A172 (cell line): ENCODE measurements at places on chromosomes 5 and 9. TPM values are rescaled to one million over a fixed set of nuclear protein-coding genes. Genes with fewer than 3 reads are reported as not detected.

DNA sequence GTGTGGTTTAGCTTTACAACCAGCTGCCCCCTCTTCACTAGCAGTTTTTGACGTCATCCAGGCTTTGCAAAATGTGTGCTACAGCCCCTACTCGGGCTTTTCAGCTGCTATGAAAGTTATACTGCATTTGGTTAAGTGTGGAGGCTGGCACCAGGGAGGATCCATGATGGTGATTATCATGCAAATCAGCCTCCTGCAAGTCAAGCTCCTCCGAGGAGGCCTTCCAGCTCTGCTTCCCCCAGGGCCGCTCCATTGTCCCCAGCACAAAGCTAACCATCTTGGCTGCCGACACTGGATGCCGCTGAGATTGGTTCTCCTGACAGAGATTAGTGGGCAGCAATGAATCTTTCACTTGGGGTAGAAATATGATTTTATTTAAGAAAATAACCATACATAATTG, 159.6 kb downstream of the NR2F1-AS1 start:
- DNase-seq, result no peak

DNA sequence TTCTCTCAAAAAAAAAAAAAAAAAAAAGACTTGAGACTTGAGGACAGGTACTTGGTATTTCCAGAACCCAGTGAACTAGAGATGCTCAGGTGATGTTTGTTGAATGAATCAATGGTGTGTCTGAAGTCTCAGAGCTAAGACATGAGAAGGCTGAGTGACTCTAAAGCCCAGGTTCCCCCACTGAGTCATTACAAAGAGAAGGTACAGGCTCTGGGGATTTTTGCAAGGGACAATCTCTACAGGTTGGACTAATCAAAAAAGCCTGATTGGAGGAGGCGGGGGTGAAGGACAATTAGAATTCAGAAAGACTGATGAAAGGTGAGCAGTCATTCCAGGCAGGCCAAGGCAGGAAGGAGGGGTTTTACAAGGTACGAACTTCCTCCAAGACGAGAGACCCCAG, 8.2 kb upstream of the FABP6 start:
- DNase-seq, result no peak

DNA sequence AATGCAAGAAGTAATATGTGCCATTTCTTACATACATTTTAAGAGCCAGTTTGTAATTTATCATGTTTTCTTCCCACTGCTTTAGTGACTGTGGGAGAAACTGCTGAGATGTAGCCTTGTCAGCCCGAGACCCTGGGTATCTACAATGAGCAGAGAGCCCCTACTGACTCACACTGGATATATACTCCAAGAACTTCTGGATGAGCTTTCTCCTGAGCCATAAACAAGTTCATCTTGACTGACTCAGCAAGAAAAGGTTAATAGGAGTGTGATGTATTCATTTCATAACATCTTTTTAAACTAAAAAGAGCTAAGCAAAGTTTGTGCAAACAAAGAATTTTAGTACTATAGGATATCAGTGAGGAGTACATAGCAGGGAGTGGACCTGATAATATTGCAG, 182.5 kb downstream of the EDIL3 start:
- DNase-seq, result no peak

Gene CCDC180
- total RNA-seq, result 0.34 and 1.2 TPM in 2 replicates

Gene AK8
- 0.43 and 0.90 TPM in 2 replicates for total RNA-seq

- no peak for DNase-seq
Measured at GRCh38 chr5:144395704-144396103, 225.0 kb downstream of the KCTD16 start.

Gene SUB1
- total RNA-seq, result 553 and 634 TPM in 2 replicates

DNA sequence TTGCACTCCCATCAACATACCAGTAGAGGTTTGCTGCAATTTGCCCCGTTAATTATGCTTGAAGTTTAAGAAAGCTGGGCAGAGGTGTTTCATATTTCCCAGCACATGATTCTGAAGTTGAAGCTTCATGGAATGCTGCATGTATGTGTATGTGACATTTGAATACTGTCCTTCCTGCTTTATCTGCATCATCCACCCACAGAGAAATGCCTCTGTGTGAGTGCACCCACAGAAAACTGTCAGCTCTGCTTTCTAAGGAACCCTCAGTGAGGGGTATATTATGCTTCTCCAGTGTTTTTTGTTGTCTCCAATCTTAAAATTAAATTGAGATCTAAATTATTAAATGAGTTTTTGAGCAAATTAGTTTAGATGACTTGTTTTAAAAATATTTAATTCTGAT, 358.1 kb upstream of the PIK3R1 start:
- DNase-seq, result no peak

DNA sequence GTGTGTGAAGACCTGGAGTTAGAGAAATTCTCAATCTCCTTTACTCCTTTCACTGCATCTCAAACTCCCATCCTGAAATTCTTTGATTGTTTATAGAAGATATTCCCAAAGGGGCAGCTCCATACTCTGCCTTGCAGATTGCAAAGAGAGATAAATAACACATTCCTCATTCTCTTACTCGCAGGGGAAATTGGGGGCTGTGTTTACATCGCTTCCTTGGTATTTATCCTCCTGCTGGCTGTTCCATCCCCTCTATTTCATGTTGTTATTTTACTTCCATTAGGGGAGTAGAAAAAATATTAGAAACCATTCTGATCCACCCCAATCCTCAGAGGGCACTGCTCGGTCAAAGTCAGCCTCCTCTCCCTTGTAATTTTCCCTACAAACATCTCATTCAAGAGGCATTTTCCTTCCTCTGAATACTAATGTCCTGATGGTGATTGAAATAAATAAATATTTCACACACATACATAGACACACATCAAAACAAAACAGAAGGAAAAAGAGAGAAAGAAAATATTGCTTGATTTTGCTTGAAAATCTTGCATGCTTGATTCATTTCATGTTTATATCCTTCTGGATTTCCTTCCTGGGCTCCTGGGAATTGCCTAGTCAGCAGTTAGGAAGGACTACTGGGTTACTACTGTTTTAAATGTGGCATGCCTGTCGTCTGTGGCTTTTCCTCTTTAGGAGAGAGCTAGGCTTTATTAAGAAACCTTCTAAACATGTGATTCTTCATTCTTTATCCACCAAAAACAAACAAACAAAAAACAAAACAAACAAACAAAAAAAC, 420.1 kb upstream of the PAPPA start:
- no peak for DNase-seq

- DNase-seq, result no peak
Measured at GRCh38 chr9:97367729-97368128, 44.2 kb upstream of the TDRD7 start.

GRCh38 chr9:74503219-74503618, 6.1 kb downstream of the RORB start:
- no peak for DNase-seq

DNA sequence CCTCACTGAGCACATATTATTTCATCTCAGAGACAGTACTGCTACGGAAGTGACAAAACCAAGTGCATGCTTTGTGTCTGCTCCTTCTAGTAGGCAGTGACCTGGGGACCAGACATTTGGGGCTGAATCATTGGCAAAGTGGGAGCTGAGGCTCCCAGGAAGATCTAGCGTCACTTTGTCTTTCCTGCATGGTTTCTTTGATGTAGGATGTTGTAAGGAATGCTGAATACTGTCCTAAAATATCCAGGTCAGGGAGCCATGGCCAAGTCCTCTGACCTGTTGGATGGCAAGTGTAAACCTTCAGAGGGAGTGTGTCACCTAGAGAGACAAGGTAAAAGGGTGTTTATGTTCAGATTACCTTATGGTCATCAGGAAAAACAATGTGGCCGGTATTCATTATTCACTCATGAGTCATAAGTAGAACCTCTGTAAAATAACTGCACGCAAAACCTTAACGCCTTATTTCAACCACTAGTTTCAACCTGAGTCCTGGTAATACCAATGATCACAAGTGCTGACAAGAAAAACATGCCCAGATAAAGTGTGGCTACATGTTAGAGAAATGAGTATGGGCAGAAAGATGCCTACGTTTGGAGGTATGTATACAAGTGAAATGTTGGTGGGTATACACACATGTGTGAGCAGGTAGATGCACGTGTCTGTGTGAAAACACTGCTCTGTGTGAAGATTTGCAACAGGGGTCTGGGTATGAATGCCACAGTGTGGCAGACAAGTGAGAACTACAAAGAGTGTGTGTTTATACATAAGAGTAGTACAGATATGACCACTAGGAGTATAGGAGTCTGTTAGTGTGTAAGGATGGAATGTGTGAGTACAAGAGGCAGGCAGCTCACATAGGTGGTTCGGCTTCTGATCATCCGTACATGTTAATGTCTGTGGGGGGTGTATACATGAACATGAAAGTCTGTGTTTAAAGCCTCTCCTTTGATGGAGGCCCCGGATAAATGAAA, 263.9 kb downstream of the SPOCK1 start:
- peak; percentile 18 for DNase-seq

- DNase-seq, result peak; percentile 89
Measured at GRCh38 chr5:104178829-104179456, 616.4 kb upstream of the NUDT12 start.

DNA sequence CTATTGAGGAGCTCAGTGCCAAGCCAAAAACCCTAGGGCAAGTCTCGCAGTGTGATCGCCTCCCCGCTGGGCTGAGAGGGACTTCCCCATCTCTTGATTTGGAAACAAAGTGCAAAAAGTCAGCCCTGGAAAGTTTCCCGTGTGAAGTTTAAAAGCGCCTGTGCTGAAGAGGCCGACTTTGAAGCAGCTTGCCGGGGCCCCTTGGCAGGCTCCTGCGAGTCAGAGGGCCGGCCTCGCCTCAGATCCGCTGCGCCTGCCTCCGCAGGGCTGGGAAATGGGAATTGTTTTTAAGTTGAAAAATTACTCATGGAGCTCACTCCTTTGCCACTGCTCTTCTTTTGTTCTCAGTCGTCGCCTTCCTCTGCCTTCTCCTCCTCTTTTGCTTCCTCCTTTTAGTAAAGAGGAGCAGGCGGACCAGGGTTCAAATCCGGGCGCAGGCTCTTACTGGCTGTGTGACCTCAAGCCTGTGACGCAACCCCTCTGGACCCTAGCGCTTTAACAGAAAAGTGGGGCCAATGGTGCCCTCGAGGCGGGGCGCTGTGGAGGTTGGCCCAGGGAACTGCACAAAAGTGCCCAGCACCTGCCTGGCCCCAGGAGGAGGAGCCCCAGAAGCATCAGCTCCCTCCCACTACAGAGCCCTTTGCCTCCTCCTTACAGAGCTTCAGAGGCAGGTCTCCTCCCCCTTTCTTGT, 14.7 kb upstream of the LHX2 start:
- DNase-seq, result peak; percentile 46

DNA sequence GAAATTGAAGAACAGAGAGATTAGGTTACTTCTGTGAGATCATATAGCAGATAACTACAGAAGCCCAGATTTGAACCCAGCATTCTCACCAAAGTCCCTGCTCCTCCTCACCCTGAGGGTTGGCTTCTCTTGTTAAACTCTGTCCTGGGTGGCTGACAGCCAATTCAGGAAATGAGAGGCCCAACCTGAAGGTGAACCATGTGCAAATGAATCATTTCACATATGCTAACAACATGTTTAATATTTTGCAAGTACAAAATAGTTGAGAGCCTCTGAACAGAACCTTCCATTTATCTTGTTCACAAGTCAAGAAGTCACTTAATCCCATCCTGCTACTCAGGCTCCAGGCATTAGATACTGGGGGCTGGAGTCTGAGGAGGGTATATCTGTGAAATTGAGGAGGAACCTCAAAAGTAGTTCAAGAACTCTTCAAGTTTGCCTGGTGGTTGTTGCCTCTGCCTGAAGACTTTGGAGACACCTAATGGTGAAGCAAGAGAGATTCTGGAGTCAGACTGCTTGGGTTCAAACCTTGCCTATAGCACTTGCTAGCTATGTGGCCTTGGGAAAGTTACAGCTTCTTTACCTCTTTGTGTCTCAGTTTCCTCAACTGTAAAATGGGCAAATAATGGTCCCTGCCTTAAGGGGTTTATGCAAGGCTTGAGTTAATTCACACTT, 564.0 kb downstream of the PSAT1 start:
- DNase-seq, result no peak

DNA sequence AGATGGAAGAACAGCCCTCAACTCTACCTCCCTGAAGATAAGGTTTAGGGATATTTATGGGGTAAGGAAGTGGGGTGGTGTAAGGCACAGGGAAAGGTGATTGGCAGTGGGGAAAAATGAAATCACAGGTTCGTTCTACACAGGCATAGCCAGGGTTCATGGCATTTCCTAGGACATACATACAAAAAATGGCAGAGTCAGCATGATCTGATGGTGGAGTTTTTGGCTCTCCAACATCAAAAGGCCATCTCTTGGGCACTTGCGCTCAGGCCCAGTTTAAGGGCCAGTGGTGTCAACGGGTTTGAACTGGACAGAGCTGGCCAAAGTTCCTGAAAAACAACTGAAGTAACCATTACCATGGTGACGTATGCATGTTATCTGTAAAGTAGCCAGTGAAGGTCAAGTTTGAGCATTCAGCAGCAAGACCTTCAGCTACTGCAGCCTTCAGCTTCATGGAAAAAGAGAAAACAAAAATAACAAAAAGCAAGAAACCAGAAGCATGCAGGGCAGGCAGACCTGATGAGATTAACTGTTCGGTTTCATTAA, 92.8 kb downstream of the SMARCA2 start:
- DNase-seq, result no peak

Gene PCDHA7
- total RNA-seq, result 0.19 and 0.38 TPM in 2 replicates

- DNase-seq, result no peak
Measured at GRCh38 chr5:143315929-143316328, 87.6 kb downstream of the NR3C1 start.

- DNase-seq, result no peak
Measured at GRCh38 chr9:9284201-9284600, 1328.6 kb downstream of the PTPRD start.

DNA sequence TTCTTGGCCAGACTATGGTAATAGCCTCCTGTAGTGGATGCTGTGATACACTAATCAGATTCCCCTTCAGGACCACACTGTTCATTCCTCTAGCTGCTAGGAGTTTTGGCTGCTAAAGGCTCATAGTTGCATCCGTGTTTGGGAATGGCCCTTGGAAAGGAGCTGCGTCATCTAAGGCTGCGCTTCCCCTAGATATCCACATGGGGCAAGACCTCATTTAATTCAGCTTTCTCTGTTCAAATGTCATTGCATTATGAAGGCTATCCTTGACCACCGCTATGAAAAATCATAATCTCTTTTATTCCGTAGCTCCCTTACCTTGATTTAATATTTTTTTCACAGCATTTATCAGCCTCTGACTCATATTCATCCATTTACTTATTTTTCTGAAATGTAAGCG, 258.3 kb upstream of the NR4A3 start:
- DNase-seq, result no peak

DNA sequence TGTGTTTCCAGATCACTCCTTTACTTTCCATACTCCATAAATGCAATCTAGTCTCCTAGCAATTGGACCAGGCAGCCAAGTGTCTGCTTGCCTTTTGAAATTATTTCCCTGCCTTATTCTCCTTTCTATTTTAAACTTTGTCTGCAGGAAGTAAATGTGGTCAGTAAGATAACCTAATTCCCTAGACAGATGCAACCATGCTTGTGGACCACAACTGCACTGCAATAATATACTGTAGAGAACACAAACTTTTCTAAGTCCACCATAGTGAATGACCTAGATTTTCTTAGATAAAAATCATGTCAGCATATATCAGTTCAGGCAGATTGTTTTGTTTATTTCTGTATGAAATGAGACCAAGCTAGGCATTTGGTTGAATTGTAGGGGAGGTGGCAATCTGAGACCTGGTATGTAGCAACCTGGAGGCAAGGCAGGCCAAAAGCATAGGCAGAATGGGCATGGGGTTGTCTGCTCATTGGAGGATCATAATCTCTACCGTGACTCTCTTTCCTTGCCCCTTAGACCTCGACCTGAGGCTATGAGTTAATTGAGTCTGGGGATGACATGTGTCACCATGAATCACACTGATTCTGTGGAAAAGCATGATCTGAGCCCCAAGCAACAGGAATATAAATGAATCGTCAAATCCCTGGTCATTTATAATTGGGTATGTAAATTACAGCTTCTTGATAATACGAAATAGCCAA, 20.7 kb downstream of the ACTL7B start:
- DNase-seq, result no peak
